Activated CD4-positive, alpha-beta T cell treated with anti-CD3 and anti-CD28 coated beads, Interleukin-2, Interleukin-6, amounts not matched to agents 100 ng/mL and 50 ng/mL, durations not matched to agents 16 hours and 8 hours (primary cell): ENCODE measurements at places on chromosomes 6 and 20.

DNA sequence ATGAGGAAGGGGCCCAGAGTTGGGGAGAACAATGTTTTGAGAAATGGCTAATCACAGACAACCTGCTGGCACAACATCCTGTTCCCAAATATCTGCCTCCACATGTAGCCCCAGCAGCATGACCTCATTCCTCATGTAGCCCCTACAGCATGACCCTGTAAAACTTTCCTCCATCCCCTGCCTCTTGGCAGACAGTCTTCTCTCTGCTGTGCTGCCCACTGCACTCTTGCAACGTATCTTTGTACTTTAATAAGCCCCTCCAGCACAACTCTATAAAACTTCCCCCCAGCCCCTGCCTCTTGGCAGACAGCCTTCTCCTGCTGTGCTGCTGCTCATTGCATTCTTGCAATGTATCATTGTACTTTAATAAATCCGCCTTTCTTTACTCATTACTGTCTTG lies 278.8 kb downstream of the HDGFL1 start:
- no peak for DNase-seq

DNA sequence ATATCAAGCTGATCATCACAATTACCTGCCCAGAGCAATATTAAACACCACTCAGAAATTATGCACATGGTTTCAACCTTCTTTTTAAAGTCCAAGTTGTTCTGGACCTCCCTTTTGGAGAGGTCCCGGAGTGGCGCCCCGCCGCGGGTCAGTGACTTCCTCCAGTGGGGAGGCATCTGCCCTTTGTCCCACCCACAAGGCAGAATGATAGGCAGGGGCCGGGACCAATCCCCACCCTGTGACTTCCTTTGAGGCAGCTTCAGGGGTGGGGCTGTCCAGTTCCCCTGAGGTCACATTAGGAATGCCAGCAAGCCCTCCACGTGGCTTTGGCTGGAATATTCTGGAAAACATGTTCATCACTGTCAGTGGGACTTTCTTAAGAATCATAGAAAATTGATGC lies 207.0 kb downstream of the ANKRD60 start:
- DNase-seq: no peak

DNA sequence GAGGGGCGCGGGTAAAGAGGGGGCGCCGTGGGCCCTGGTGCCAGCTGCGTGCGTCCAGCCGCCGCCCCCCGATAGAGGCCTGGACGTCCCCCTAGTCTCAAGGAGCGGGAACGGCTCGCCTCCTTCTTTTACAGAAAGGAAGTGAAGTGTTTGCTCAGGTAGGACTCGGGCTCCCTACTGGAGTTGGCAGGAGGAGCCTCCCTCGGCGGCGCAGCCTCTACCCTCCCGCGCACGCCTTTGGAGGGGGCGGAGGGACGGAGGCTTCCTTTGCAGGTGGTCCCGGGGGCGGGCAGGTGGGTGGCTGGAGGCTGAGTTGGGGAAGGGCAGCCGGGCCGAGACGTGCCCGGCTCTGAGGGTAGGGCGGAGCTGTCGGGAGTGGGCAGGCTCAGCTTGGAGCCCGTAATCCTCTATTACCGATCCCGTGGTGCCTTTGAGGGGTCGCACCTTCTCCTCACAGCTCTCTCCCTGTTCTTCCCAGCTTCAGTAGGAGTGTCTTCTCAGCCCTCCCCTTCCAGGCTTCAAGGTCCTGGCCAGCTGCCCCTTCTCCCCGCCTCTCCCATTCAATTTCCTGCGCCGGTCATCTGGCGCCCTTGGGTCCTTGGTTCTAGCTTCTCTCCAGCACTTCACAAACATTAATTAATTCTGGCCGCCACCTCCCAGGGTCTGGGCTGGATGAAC lies 728 bp downstream of the ITPR3 start:
- DNase-seq: peak; percentile 46

GRCh38 chr6:11631008-11631407 lies 93.5 kb downstream of the TMEM170B start:
- DNase-seq: no peak

DNA sequence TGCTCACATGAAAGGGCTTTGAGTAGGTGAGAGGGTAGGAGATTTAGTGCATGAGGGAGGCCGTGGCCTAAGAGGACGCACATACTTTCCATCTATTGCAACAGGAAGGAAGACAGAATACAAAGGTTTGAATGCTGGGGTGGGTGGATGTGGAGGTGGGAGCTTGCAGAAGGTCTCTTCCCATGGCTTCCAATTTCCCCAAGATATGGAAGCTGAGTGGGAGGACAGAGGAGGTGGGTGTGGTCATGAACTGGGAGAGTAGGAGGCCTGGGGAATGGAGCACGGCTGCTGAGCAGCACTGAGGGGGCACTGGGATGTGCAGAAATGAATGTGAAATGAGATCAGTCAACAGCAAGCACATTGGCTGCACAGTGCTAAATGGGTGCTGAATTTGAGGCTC lies 70.3 kb downstream of the SCML4 start:
- no peak for DNase-seq

DNA sequence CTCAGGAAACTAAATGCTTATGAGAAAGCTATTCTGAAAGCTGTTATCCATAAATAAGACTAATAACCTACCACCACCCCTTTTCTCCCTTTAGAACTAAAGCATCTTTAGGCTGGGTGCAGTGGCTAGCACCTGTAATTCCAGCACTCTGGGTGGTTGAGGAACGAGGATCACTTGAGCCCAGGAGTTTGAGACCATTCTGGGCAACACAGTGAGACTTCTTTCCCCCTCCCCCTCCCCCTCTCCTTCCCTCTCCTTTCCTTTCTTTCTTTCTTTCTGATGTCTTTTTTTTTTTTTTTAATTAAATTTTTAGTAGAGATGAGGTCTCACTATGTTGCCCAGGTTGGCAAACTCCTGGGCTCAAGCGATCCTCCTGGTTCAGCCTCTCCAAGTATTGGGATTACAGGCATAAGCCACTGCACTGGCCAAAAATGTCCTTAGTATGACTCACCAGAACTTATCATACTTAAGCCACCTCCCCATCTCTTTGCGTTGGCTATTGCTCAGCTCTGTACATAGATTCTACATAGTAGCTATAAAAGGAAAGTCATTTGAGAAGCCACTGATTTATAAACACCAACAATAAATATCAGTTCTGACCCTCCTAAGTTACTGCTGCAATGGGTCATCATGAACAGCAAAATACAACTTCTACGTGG lies 54.8 kb upstream of the SPDEF start:
- DNase-seq: no peak

DNA sequence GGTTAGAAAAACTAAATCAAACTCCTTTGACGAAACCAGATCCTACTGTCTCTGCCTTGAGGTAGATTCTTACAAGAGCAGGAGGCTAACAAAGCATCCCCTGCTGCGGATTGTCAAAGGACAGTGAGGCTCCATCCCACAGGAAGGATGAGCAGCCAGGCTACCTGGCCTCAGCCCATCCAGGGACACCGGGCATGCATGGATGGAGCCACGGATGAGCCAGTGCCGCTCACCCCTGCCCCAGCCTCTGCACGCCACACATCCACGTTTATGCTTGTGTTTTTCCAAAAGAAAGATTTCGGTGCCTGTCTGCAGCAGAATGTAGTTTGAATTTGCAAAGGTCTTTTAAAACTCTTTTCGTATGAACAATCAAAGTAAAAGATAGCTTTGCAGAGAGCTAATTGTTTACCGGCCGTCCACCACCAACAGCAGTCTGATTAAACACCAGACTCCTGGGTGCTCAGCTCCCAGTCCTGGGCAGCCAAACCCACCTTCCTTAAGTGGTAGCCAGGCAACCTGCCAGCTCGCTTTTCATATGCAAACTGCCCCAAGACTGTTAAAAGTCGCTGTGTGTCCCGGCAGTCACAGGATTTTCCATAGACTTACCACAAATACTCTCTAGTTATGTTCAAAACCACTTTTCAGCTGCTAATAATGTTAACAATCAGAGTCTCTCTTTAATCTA lies 999 bp downstream of the THBS2 start:
- DNase-seq: no peak

GRCh38 chr6:34243901-34244884 lies 4.6 kb downstream of the SMIM29 start:
- peak; percentile 71 for DNase-seq

GRCh38 chr6:82074556-82074955 lies 173.0 kb downstream of the IBTK start:
- DNase-seq: no peak

DNA sequence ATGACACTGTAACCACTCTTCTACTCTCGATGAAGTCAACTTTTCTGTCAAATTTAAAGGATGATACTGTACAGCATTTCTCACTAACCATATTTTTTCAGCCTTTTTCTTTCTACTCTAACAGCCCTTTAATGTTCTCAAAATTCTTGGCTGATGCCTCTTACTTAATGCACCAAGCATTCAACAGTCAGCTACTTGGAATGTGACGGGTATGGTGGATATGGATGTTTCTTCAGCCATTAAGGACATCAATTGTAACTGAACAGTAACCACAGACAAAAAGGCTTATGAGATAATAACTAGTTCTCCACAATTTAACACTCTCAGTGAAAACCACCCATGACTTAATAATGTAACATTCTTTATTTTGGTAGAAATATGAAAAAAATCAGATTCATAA lies 467.2 kb upstream of the ZNF337 start:
- no peak for DNase-seq

GRCh38 chr20:25020345-25020744 lies 27.8 kb upstream of the APMAP start:
- DNase-seq: no peak

- DNase-seq: peak; percentile 49
Observed at GRCh38 chr6:98124171-98124570, 710.2 kb upstream of the POU3F2 start.

DNA sequence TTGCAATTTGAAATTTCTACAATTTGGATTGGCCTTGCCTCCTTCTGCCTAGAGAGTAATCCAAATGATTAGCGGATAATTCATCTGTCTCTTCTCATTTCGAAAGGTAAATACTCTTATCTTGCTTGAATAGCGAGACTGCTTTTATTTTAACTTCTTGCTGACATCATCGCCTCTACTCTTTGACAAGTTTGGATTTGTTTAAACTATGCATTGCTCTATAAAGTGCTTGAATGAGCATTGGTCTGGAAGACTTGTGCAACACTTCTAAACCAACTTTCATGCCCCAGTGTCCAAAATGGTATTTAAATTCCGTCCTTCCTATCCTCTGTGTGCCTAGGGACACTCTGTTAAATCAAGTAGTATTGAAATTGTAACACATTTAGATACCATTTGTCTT lies 384.1 kb upstream of the SLC35B3 start:
- DNase-seq: no peak

DNA sequence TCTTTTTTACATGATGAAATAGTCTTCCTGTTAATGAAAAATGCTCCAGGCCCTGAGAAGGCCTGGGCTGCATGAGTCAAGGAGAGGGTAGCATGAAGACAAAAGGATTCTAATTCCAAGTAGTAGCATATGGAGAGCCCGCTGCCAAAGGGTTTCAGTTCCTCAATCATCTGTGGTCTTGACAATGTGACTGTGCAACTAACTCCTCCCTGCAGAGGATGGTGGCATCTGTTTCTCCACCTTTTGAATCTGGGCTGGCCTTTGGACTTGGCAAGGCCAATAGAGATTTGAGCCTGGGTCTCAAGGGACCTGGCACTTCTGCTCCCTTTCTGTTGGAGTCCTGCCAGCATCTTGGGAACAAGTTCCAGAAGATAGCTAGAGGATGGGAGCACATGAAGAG lies 35.1 kb upstream of the ANKEF1 start:
- DNase-seq: no peak

GRCh38 chr20:56691325-56691998 lies 62.4 kb downstream of the TFAP2C start:
- DNase-seq: no peak

GRCh38 chr20:41249411-41250281 lies 67.9 kb downstream of the ZHX3 start:
- DNase-seq: no peak

DNA sequence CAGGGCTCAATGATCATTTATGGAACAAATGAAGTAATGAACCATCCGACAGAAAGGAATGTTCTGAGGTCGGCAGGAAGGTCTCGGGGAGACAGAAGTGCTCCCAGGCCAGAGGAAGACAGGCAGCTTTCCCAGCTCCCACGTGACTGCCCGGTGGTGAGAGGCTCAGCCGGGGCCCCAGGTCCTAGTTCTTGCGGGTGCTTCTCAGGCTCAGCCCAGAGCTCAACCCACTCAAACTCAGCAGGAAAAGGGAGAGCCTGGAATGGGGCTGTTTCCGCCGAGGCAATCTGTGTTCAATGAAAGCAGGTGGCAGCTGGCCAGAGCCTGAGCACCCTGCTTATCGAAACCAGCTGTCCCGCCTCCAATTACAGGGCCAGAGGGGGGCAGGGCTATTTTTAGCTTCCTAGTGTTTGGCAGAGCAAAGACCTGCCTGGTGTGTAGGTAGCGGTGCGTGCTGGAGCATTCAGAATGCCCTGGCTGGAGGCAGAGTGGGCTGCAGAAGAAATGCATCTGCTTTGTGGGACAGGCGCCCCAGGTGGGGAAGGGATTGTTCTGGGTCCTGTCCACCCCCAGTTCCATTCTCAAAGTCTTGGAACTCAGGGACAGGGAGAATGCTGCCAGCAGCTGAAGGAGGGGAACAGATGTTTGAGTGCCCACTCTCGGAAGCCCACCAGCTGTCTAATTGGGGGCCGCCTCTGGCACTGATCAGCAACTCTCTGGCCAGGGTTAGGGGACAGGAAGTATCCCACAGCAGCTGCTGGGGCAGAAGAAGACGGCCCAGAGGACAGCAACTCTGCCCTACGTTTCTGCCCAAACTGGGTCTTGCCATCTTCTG lies 145.1 kb downstream of the PREX1 start:
- DNase-seq: no peak

DNA sequence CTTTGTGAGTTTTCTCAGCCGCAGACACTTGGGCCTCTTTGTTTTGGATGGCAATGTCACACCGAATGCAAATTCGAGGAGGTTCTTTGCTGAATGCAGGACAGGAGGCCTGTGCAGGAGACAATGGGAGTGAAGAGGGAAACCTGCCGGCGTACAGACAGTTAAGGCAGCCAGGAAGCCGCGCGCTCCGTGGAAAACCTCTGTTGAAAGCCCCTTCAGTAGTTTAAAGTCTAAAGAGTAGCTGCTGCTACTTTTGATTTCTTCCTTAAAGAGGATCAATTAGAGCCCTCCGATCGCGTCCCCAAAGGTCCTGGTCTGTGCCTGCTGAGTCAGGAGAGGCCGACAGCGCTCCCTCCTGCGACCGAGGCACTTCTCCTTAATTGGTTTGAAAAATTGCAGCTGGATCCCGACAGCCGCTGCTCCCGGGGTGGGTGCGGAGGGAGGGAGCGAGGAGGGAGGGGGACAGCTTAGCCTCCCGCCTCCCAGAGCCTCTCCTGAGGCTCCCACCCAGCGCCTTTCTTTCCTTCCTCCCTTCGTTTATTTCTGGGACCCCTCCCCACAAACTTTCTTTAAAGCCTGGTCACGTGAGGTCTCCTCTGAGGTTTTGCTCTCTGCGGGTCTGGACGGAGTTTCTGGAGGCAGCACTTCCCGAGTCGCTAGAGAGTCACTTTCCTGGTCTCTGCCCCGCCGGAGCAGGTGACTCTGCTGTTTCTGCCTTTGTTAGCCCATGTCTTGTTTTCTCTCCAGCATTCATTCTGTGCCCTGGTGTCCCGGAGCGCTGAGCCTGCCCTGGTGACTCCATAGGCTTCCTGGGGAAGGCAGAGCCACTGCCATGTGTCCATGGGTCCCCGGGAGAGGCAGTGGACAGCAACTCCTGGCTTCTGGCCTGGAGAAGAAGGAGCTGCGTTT lies 22.3 kb upstream of the RPP40 start:
- no peak for DNase-seq

GRCh38 chr6:63672582-63673129 lies 37.1 kb downstream of the PHF3 start:
- no peak for DNase-seq

- no peak for DNase-seq
Observed at GRCh38 chr6:80173411-80173810, 66.9 kb downstream of the BCKDHB start.
